ENCODE measurements at places on chromosomes 1 and 21. TPM values are rescaled to one million over a fixed set of nuclear protein-coding genes. Genes with fewer than 3 reads are reported as not detected.

Gene TNNT2
- 10.0 TPM for total RNA-seq

Gene HES2
- 1.2 TPM for total RNA-seq

Gene RGS8
- total RNA-seq: 160 TPM

Gene GREM2
- 6.4 TPM for total RNA-seq

Gene CCDC185
- total RNA-seq: not detected
